Adrenal gland (tissue), 19 donors: ENCODE measurements at places on chromosomes 7 and 10. TPM values are rescaled to one million over a fixed set of nuclear protein-coding genes. Genes with fewer than 3 reads are reported as not detected.
A peak's percentile ranks its signal among the peaks of the same experiment; 100 is the strongest.

DNA sequence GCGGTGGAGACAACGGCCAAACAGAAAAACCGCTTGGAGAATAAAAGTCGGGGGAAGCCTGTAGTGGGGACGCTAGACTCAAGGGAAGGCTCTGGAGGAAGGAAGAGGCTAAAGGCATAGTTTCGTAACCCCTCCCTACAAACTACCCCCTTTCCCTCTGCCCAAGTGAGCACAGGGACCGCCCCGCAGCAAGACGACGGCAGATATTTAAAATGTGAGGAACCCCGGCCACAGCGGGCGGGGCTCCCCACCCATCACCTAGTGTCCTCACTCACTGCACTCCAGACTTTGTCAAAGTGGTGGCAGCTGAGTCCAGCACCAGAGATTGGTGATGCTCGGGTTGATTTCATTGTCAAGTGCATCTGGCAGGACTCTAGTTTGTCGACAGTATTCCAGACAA, 69.1 kb downstream of the PRKAG2 start:
- no peak for DNase-seq

CCZ1B gene
- 65.8 TPM for polyA plus RNA-seq

GPR26 gene
- polyA plus RNA-seq: not detected

IFIT1B gene
- 0.07 TPM for polyA plus RNA-seq

DNA sequence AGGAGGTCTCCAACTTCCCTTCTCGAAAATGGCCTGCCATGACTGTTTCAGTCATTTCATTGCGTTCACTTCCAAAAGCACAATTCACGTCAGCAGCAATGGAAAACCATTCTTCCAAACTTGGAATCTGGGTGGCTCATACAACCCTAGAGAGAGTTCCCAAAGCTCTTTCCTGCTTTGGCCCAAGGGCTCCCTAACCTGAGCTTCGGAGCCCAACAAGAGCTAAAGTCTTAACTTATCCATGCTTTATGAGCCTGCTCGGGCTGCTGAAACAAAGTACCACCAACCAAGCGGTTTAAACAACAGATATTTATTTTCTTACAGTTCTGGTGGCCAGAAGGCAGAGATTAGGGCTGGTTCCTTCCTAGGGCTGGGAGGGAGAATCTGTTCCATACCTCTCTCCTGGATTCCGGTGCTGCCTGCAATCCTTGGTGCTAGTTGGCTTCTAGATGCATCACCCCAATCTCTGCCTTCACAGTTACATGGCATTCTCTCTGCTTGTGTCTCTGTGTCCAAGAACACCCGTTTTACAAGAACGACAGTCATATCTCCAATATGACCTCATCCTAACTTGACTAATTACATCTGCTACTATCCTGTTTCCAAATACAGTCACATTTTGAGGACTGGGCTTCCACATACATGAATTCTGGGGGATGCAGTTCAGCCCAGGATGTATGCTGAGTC, 33.5 kb downstream of the CAMK2B start:
- DNase-seq: peak; percentile 48

LIPK gene
- not detected for polyA plus RNA-seq

- DNase-seq: no peak
Observed at GRCh38 chr7:6649241-6649961, 12.3 kb downstream of the ZNF316 start.

DNA sequence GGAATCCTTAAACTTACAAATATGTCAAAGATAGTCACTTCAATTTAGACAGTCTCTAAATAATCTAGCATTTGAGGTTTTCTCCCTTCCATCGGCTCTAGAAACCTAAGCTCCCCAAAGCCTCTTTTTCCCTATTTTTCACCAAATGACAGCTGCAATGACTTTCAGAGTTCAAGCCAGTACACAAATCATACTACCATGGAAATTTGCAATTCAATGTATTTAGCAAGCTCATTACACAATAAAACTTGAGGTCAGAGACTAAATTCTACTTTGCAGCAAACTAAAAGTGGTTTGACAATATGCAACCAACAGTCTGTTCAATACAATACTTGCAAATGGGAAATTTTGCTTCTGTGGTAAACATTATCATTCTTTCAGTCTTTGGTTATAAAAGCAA, 80.3 kb downstream of the SKIDA1 start:
- DNase-seq: no peak

DNA sequence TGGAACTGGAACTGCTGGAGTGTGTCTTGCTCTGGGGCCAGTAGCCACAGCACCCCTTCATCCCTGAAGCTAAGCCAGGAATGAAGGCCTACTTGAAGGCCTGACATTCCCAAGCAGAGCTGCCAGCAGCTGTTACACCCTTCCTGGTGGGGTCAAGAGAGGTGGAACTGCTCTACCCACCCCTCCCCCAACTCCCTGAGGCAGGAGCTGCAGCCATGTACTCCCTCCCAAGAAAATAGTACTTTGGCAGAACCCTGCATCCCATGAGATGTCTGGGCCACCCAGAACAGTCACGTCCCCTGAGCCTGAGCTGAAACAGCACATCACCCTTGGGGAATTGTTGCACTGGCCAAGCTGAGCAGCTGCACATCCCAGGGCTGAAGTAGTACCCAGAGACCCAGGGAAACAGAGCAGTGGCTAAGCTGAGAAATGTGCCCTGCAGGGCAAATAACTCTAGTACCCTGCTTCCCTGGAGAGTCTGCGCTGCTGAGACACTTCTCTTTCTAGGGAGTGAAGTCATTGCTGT, 63.4 kb upstream of the PLA2G12B start:
- no peak for DNase-seq

DNA sequence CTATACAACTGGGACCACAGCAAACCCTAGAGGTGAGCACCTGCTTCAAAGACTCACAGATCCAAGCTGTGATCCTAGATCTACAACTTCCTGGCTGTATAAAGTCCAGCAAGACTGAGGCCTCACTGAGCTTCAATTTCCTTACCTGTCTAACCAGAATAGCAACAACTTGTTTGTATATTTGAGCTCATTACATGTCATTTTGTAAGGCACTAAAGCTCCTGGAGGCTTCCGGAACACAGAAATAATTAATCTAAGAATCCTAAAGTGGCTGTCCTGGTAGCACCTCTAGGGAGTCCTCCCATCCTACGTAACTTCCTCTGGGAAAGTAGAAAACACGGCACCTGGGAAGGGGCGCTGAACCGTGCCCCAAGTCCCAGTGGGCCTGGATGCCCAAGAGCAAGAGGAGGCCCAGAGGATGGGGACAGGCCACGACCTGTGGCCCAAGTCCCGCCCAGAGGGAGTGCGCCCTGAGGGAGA, 39.4 kb downstream of the HK1 start:
- no peak for DNase-seq

DNA sequence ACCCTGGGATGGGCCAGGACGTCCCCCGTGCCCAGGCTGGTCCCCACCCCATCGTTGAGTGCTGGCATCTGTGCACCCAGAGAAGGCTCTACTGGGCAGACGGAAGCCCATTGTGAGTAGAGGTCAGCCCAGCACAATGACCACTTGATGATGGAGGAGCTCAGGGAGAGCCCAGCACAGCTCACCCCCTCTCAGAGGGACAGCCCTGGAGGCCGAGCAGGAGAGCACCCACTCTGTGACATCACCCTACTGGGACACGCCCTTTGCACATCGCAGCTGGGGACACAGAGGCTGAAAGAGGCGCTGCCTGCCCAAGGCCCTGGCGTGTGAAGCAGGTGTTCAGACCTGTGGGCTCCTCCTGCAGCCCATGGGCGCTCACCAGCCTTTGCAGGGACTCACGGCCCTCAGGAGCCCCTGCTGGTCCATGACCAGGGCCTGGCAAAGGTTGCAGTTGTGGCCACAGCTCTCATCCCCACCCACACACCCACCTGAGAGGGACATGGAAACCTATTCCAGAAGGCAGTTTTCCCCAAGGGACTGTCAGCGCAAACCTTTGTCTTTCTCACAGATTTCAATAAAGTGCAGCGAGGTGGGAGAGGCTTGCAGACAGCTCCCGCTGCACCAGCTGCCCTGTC, 67.2 kb upstream of the PPP2R2D start:
- DNase-seq: no peak

DNA sequence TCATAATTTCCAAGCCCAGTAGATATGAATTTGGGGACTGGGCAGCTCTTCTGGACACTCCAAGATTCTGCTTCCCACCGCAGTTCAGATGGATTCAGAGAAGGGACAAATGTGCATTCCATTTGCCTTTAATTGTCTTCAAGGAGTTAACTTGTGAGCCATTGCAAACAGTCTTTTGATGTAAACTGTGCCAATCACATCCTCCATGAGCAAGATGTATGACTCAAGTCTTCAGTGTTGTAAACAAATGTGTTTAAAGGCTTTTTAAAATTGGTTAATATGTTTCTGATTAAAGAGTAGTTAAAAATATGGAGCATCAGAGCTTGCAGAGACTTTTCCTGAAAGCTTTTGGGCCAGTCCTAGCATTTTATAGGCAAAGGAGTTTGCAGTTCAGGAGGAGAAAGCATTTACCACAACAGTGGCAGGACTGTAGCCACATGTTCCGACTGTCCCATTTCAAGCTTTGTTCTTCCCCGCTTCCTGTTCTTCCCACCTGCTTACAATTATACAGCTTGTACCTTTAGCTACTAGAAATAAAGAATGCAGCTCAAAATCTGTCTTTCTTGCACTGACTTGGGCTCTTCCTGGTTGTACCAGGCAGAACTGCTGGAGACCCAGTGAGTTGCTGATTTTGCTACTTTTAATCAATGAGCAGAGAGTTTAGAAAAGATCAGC, 6.2 kb downstream of the SLC18A2 start:
- DNase-seq: no peak

- no peak for DNase-seq
Observed at GRCh38 chr7:28885771-28886170, 72.4 kb downstream of the TRIL start.

DNA sequence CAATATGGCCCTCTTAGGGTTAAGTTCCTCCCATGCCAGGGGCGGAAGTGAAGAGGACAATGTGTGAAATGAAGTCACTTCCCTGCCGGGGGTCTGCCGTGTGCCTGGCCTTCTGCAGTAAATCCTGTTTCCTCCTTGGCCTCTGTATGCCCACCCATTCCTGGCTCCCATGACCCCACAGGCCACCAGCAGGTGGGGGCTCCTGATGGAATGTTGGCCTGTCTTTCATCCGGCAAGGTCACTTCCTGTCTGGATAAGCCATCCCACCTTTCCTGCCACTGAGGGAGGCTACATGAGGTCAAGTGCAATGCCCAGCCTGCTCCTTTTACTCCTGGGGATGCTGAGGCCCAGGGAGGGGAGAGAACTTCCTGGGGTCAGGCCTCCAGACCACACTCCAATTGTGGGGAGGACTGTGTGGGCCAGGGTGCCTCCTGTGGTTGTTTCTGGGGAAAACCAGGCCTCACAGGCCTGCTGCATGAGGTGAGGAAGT, 22.3 kb downstream of the PALD1 start:
- DNase-seq: peak; percentile 76

DNA sequence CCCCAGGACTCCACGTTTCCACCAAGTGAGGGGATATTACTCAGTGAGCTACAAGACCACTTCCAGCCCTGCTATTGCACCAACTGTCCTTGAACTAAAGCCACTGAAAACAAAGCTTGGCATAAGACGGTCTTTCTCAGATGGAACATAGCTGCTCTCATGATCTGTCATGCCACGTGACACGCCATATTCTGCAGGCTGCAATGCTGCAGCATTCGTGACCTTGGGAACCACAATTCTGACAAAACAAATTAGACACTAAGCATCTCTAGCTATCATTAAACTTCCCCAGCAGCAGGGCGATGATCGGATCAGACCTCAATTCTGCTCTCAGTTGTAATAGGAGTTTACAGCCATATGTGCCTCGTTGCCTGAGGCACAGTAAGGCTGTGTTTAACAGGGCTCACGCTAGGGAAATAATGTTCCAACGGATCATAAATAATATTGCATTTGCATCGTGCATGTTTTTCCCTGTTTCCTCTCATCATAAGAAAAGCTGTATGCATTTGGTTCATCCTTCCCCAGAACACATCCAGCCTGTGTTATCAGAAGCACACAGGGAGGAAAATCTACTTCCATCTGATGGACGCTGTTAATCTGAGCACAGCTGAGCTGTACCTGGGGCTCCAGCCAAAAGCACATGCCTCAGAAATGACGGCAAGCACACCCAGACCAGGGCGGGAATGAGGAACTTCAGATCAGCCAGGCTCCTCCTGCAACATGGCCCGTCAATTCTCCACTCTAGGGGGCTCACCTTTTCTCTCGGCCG, 38.6 kb upstream of the CNPY1 start:
- DNase-seq: peak; percentile 24
